Suppressor macrophage treated with lipopolysaccharide for 1 hour (primary cell): ENCODE measurements at places on chromosomes 7 and 10.

DNA sequence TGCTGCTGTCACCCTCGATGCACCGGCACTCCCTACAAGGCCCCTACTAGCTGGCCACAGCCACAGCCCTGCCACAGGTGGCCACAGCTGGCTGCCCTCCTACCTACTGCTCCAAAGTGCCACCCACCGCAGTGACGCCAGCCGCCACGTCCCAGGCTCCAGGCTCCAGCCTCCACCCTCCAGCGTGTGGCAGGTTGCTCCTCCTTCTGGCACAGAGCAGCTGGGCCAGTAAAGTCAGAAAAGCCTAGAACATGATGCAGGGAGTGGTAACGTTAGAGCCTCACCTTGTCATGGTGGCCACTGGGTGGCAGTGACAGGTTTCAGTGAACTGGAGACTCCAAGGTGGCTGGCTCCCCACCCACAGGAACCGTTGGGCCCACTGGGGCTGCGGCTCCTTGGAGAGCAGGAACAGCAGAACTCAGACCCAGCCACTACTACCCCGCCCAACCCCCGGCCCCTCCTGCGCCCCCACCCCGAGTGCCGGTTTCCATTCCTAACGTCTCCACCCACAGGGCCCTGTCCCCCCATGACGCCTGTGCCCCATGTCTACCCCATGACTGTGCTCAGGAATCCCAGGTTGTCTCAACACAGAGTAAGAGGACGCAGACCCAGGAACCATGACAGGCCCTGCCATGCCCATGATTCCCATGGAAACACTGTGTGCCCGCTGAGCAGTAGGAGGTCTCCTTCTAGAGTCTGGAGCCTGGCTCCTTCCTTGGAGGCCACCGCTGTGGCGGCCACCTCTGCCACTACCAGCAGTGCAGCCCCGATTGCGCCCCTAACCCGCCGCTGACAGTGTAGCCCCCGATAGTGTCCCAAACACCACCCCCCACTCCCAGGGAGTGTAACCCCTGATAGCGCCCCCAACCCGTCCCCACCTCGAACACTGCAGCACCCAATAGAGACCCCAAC, 52.3 kb upstream of the ZNF33B start:
- DNase-seq = no peak

DNA sequence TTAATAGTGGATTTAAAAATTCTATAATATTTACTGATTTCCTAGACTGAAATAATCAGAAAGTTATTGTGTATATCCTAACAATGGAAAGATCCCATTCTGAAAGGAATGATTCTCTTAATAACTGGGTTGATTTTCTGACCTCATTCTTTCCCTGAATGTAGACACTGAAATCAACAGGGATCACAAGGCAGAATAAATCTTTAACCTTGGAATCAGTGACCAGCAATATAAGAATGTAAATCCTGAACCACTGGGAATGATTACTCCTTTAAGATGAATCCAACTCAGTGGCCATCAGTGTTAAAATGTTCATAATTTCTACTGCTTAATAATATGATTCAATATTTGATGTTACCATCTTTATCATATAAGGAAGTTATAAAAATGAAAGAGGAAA, 47.6 kb downstream of the ANKRD26 start:
- no peak for DNase-seq

GRCh38 chr10:113953505-113954272, 90.0 kb upstream of the ADRB1 start:
- DNase-seq = peak; percentile 30

- DNase-seq = peak; percentile 82
These were observed 106.9 kb upstream of the PDLIM1 start for GRCh38 chr10:95397747-95398146.

GRCh38 chr7:41629711-41630111, 73.2 kb downstream of the INHBA start:
- no peak for DNase-seq

DNA sequence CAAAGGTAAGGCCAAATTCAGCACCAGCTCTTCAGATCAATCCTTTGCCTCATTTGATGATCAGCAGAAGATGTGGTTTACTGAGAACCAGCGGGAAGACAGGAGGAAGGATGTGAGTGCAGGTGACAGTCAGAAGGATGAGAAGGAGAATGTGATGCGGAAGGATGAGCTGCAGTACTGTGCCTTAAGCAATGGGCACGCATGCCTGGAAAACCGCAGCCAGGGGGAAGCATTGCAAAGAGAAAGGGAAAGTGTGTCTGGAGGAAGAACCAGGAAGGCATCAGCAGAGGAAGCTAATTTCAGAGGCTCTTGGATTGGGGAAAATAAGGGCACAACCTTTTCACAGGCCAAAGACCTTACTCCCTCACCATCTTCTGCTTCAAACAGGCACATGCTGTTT, 25.7 kb downstream of the C10orf71 start:
- peak; percentile 57 for DNase-seq

GRCh38 chr7:158902427-158902826, 46.1 kb downstream of the DYNC2I1 start:
- no peak for DNase-seq

DNA sequence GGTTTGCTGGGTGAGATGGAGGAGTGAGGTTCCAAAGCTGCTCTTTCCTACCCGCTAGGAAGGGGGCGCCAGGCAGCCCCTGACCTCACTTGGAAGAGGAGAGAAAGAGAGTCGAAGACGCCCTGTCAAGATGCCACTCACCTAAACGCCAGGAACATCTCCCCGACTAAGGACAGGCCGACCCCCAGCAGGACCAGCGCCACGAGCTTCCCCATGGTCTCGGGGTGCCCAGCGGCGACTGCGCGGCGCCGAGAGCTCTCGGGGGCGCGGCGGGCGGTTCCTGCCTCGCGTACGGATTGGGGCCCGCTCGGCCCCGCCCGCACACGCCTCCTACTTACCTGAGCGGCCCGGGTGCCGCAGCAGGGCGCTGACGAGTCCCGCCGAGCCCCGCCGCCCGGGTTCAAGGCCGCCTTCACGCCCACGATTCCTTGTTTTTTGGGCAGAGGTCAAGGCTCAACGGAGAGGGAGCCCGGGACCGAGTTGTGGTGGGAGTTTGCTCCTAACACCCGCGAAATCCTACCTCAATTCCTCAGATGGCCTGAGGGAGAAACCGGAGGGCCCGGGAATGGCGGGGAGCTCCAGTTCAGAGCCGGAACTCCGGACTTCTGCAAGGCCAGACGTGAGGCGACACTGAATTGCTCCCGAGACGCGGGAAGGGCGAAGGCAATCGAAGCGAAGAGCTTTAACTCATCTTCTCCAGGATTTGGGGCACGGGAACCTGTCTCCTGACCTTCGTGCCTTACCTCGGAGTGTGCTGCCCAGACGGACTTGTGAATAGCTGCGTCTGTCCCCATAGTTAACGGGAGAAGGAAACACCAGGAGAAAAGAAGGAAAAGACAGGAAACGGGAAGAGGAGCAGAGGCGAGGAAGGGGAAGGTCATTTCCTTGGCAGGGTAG, at the start of gene PON3:
Gene PON3, minus strand, starts transcription at position 240 of the 897 bp plus-strand sequence. Its CDS starts 25 bp downstream, at position 215.
- peak; percentile 40 for DNase-seq

GRCh38 chr7:16755397-16755796, 1.8 kb downstream of the TSPAN13 start:
- peak; percentile 67 for DNase-seq

DNA sequence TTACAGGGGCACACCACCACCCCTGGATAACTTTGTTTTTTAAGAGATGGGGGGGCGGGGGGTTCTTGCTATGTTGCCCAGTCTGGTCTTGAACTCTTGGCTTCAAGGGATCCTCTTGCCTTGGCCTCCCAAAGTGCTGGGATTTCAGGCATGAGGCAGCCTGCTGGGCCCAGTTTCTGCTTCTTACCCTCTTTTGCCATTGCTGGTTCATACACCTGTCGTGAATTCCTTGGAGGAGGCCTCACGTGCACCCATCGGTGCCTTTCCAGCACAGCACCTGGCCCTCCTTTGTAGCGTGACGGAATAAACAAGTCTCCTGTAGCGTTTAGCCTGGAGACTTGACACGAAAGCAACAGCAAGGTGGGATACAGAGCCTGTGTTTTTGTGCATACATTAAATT, 75.5 kb downstream of the CARD11 start:
- DNase-seq = no peak

GRCh38 chr7:102817616-102818573, 69.1 kb downstream of the FAM185A start:
- DNase-seq = no peak

GRCh38 chr10:60849217-60849616, 70.9 kb downstream of the CDK1 start:
- DNase-seq = no peak

DNA sequence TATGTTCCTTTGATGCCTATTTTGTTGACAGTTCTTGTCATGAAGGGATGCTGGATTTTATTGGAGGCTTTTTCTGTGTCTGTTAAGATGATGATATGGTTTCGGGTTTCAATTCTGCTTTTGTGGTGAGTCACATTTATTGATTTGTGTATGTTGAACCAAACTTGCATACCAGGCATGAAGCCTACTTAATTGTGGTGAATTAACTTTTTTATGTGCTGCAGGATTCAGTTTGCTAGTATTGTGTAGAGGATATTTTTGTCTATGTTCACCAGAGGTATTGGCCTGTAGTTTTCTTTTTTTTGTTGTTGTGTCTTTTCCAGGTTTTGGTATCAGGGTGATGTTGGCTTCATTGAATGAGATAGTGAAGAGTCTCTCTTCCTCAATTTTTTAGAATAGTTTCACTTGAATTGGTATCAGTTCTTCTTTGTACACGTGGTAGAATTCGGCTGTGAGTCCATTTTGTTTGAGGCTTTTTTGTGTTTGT, 345.9 kb downstream of the KIF20B start:
- no peak for DNase-seq

- DNase-seq = no peak
These were observed 341.7 kb downstream of the DNAJB6 start for GRCh38 chr7:157678501-157678900.

DNA sequence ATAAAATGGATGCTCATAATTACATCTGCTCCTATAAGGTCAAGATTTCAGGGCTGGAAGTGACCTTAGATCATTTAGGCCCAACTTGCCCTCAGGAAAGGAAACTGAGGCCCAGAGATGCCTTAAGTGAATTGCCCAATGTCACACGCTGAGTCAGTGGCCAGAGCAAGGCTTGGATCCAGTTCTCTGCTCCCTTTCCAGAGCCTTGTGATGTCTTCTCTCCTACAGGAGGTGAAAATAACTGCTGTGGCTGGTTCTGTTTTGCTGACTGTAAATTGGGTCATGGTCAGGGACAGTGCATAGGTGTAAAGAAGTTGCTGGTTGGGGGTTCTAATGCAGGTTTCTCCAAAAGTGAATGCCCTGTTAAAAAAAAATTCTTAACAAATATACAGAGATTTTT, 91.3 kb downstream of the TCF7L2 start:
- DNase-seq = no peak

- DNase-seq = no peak
These were observed 202.2 kb downstream of the CACNA2D1 start for GRCh38 chr7:82241356-82241755.

DNA sequence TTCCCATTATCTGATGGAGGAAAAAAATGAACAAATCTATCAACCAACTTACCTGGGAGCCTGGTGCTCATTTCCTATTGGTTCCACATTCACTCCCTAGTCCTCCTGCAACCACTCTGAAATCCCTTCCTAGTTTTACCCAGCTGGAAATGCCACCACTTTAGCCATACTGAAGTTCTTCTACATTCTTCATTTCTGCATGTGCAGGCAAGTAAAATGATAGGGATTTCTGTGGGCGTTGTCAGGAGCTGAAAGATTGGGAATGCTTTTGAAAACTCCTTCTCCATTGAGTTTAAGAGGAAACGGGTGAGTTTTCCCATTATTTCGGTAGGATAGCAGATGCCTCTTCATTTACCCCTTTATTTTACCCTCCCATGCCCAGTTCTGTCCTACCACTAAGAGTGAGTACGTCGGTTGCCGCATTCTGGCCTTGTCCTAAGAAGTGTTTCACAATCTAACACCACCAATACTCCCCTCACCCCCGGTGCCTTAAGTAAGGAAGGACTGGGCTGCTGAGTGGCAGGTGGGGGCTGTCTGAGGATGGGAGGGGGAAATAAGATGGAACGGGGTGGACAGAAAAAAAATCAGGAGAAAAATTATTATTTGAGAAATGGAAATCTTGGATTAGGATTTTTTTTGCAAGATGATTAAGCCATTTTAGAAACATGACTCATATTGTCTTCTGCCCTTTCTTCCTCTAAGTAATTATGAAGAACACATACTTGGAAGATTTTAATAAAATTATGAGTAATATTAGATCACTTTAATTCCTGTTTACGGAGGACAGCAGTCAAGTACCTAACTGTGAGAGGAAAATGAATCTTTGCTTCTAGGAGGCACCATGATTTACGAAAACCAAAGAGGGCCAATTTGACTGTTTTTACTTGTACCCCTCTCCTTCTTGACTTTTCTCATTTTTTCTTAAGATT, 13.2 kb upstream of the TAS2R60 start:
- peak; percentile 73 for DNase-seq

- no peak for DNase-seq
These were observed 9.9 kb upstream of the SMKR1 start for GRCh38 chr7:129492391-129492790.

- DNase-seq = no peak
These were observed 280.0 kb downstream of the REEP3 start for GRCh38 chr10:63801166-63801565.

- no peak for DNase-seq
These were observed 19.1 kb downstream of the SIRT1 start for GRCh38 chr10:67903581-67903980.

- DNase-seq = peak; percentile 97
These were observed 5.2 kb upstream of the APBB1IP start for GRCh38 chr10:26432938-26433337.
